ENCODE measurements at places on chromosomes 12 and 14. TPM values are rescaled to one million over a fixed set of nuclear protein-coding genes. Genes with fewer than 3 reads are reported as not detected.
A peak's percentile ranks its signal among the peaks of the same experiment; 100 is the strongest.

GRCh38 chr14:68892961-68893360 is 86.1 kb downstream of the ACTN1 start:
- DNase-seq: no peak

SSTR1 gene
- polyA plus RNA-seq: not detected

- peak; percentile 93 for DNase-seq
Observed at GRCh38 chr12:65169320-65170208, at the start of gene LEMD3. LEMD3 (plus strand) TSS chr12:65169583; CDS start chr12:65169597, 14 bp downstream.

GRCh38 chr14:74034572-74034971 is 15.4 kb downstream of the BBOF1 start:
- DNase-seq: no peak
